ENCODE measurements at places on chromosomes 6 and 20.

DNA sequence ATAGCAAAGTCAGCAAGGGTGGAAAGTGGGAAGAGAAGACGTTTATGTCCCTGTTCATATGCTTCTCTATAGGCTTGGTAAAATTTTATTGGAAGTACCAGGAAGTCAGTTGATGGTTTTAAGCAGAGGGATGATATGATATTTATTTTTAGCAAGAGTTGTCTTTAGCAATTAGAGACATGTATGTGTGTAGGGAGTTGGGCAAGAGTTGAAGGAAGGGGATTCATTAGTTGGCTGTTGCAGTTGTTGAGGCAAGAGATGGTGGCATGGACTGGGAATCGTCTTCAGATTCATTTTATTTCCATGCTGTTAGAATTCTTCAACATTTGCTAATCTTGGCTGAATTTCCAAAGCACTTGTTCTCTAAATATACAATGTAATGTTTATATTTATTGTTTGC is 85.6 kb downstream of the QKI start:
- no peak for DNase-seq

GRCh38 chr20:50376179-50376887 is 133.8 kb upstream of the PTPN1 start:
- no peak for DNase-seq

DNA sequence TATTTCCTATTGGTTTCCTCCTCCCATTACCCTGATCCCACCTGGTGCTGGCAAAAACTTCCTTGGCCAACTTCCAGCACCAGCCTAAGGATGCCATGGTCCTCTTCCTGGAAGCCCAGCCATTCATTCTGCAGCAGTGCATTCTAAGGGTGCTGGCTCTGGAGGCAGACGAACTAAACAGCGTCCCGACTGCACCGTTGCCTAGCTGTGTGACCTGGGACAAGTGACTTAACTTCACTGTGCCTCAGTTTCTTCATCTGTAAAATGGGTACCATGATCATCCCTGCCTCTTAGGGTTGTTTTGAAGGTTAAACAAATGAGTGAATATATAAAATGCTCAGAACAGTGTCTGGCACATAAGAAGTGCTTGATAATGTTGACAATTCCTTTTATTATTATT is 120.9 kb upstream of the ZNF217 start:
- no peak for DNase-seq

DNA sequence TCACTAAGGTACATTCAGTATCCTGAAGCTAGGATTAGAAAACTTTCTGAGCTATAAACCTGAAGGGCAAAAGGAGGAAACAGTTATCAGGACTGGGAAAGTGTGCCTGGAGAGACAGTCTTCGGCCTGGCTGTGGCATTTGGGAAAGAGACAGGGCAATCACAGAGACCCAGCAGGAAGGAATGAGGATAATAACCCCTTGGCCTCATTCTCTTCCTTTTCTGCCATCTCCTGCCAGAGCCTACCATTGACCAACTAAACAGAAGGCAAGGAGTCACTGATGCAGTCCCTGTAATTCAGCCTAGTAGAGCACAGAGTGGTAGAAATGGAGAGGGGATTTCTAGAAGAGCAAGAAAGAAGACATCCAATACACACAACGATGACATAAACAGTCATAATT is 359.4 kb downstream of the HDGFL1 start:
- DNase-seq: no peak

- no peak for DNase-seq
Observed at GRCh38 chr20:17838921-17839320, 129.7 kb downstream of the SNX5 start.

DNA sequence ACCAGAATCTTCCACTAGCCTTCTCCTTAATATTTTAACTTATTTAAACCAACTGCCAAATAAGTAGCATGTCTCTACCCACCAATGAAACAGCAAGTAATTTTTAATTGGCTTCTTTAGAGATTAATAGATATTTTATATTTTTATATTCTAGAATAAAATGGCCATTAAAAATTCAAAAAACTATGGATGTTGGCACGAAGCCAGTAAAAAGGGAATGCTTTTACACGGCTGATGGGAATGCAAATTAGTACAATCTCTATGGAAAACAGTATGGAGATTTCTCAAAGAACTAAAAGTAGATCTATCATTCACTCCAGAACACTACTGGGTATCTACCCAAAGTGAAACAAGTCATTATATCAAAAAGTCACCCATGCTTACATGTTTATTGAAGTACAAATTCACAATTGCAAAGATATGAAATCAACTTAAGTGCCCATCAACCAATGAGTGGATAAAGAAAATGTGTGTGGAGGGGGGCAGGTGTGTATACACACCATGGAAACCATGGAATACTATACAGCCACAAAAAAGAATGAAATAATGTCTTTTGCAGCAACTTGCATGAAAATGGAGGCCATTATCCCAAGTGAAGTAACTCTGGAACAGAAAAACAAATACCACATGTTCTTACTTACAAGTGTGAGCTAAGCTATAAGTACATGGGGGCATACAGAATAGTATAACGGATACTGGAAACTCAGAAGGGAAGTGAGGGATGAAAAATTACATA is 15.1 kb downstream of the SHPRH start:
- no peak for DNase-seq

GRCh38 chr6:134398453-134398852 is 80.5 kb upstream of the SGK1 start:
- DNase-seq: no peak

- DNase-seq: no peak
Observed at GRCh38 chr20:18981962-18982539, 168.5 kb downstream of the SCP2D1 start.

- peak; percentile 24 for DNase-seq
Observed at GRCh38 chr6:27553123-27553904, 80.4 kb upstream of the ZNF184 start.

GRCh38 chr6:159118924-159119323 is 50.3 kb upstream of the FNDC1 start:
- DNase-seq: no peak

GRCh38 chr6:2746557-2747061 is 4.1 kb downstream of the MYLK4 start:
- DNase-seq: no peak

- DNase-seq: no peak
Observed at GRCh38 chr20:5489601-5490000, 172.8 kb upstream of the PROKR2 start.

GRCh38 chr20:62761759-62762131 is 34.5 kb upstream of the MRGBP start:
- no peak for DNase-seq

DNA sequence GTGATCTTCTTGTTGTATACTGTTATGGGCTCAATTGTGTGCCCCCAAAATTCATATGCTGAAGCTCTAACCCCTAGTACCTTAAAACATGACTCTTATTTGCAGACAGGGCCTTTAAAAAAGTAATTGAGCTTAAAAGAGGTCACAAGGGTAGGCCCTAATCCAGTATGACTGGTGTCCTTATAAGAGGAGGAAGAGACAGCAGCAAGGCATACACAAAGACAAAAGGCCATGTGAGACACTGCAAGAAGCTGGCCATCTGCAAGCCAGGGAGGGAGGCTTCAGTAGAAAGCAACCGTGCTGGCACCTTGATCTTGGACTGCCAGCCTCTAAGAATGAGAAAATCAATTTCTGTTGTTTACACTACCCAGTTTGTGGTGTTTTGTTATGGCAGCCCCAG is 8.4 kb downstream of the CAGE1 start:
- no peak for DNase-seq

Data from GM12892 (cell line).